ENCODE measurements at places on chromosomes 2 and 18.

DNA sequence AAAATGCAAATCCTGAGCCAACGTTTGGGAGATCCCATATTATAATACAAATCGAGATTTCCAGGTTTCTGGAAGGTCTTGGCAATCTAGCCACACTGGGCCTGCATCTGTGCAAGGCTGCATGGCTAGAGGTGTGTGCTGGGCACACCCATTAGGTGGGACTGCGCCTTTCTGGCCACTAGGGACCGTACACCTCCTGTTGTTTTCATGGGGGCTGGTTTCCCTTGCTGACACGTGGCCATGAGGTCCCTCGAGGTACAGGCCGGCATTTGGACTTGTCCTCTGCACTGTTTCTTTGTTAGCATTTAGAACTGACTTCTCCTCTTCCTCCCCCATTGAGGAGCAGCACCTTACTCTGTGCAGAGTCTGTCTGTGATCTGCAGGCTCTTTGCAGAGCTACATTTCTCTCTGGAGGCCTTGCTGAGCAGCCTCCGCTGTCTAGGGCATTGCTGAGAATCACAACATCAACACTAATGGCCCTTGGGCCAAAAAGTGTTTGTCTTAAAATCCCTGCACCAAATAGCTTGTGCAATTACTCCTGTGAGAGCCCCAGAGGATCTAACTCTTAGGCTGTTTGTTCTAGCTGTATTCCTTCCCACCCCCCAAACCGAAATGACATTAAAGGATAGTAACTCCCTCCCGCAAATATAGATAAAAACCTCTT lies 131.2 kb downstream of the NEDD4L start:
- DNase-seq, result no peak

GRCh38 chr2:218444692-218445357 lies 25.9 kb downstream of the VIL1 start:
- no peak for DNase-seq

GRCh38 chr2:85409845-85410583 lies at the start of gene CAPG:
Gene CAPG, minus strand, starts transcription at chr2:85410366. Its CDS starts 8,221 bp downstream, at chr2:85402145.
- DNase-seq, result peak; percentile 65

DNA sequence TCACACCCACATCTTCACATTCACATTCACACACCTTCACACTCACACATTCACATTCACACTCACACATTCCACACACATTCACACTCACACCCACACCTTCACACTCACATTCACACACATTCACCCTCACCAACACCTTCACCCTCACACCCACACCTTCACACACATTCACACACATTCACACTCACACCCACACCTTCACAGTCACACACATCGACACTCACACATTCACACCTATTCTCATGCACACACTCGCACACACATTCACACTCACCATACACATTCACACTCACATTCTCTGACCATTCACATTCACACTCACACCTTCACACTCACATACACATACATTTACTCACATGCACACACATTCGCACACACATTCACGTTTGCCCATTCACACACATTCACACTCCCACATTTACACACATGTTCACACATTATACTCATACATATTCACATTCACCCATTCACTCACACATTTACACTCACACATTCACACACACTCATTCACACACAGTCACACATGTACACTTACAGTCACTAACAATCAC lies 62.7 kb downstream of the BIN1 start:
- no peak for DNase-seq

DNA sequence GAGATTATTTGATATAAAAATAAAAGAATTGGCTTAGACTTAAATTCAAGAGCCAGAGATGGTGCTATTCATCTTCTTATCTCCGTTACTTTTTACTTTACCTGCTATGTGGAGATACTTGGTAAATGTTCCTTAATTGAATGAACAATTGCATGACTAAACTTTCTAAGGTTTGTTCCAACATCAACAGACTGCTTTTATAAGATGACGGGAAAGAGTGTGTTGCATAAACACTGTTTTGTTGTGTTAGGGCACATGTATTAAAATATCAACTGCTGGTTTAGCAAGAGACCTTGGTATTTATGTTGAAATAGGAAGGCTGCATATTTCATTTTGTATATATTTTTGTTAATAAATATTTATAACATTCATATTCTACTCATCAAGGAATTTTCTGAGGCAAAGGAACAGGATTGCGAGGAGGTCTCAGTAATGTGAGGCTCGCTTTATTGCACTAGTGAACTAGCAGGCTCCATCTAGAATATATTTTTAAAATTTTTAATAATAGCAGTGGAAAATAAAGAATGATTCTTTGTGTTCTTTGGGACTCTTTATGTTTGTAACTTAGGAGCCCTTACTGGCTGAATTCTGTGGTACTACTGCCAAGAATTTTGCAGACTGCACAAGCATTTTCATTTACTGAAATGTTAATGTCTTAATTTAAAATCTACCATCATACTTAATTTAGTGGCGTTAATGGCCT lies 10.7 kb upstream of the NFE2L2 start:
- no peak for DNase-seq

DNA sequence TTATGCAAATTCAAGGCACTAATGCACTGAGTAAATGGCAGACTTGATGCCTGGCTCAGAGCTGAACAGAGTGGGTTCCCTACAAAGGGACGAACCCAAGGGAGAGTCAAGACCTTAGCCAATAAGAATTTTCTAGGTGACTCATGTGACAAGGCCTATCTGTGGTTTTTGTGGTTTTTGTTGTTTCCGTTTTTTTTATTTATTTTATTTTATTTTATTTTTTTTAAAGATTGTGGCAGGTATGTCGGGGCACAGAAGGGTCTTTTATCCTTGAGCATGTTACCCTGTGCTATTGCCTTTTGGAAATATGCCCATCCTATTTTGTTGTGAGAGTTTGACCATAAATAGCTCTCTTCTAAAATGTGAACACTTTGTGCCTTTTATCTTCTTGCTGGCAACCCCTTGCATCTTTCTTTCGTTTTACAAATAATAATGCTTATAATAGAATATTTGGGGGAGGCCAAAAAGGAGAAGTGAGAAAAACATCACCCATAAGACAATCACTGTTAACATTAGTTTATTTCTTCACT lies 113.4 kb upstream of the AQP4 start:
- DNase-seq, result peak; percentile 32

GRCh38 chr2:32614084-32614483 lies 13.8 kb upstream of the TTC27 start:
- no peak for DNase-seq

DNA sequence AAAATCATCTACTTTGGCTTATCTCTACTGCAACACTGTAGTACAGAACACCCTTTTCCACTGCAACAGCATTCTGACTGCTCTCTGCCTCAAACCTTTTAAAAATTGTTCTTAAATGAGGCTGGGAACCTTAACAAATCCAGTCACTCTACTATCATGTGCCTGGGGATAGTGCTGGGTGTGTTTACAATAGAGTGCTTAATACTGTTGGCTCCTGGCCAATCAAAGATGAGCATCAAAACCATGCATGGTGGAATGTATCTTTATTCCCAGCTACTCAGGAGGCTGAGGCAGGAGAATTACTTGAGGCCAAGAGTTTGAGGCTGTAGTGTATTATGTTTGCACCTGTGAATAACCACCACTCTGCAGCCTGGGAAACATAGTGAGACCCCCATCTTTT lies 7.4 kb downstream of the ANKAR start:
- DNase-seq, result no peak

DNA sequence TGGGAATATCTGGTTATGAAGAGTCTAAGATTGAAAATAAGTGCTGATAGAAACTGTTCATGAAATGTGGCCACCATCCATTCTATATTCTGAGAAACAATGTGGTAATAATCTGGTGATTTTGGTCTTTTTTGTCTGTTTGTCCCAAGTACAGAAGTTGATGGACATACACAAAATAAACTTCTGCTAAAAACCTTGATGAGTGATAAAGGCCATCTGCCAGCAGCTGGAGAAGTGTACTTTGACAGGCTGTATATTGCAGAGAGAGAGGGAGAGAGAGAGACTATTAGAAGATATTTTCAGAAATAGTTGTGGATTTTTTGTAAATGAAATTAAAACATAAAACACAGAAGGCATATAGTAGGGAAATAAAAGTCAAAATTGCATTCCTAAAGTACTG lies 96.9 kb upstream of the NABP1 start:
- DNase-seq, result no peak

DNA sequence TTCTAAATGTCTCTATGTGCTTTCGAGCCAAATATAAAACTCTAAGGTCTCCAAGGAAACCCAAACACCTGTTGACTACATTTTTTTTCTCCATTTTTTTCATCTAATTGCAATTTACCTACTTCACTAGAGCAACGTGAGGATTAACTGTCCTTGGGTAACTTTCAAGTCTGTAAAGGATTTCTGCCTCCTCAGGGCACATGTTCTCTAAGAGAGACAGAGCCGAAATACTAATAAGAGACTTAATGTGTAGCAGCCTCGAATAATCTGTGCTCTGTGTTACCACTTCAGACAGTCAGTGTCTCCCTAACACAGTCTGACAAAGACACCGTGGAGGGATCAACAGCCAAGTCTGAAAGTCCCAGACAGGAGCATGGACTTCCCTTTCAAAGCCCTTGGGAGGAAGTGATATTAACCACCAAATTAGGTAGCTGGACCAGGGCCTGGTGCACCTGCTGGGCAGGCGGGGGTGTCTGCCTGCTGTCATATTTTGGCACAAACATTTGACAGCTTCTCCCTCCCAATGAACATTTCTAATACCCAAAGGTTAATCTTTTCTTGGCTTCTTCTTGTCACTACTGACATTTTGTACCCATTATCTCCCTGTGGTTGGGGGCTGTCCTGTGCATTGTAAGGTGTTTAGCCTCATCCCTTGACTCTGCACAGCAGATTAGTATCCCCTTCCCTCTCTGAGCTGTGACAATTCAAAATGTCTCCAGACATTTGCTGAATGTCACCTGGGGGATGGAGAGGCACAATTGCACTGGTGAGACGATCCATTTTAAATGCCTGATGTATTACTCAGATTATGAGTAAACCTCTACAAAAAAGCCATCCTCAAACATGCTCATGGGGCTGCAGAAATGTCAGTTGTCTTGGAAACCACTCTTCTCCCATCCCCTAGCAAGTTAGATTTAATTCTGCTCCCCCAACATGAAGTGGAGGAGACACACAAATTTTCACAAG lies 45.7 kb upstream of the LYPD1 start:
- peak; percentile 24 for DNase-seq

DNA sequence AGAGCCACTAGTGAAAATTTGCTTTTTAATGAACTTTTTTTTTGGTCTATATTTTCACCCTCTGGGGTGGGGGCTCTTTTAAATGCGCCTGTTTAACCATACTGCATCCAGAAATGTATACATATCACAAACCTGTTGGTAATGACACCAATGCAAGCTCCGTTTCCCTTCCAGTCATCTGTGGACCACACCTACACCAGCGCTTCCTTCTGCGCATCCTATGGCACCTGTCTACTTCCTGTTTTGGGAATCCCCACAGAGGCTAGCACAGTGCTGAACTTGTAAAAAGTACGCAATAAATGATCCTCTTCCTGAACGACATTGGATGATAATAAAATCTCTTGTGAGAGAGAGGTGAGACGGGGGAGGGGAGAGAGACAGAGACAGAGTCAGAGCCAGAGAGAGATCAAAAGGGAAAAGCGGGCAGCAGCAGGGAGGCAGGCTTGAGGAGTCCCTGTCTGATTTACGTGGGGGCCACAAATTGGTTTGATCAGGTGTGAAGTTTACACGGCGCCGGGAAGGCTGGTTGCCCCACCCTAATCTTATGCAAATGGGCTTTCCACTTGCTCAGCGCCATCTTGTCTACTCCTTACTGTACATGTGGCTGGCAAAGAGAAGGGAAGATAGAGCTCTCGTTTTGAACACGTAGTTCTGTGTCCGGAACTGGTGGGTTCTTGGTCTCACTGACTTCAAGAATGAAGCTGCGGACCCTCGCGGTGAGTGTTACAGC lies 38.1 kb upstream of the SLC38A11 start:
- no peak for DNase-seq

DNA sequence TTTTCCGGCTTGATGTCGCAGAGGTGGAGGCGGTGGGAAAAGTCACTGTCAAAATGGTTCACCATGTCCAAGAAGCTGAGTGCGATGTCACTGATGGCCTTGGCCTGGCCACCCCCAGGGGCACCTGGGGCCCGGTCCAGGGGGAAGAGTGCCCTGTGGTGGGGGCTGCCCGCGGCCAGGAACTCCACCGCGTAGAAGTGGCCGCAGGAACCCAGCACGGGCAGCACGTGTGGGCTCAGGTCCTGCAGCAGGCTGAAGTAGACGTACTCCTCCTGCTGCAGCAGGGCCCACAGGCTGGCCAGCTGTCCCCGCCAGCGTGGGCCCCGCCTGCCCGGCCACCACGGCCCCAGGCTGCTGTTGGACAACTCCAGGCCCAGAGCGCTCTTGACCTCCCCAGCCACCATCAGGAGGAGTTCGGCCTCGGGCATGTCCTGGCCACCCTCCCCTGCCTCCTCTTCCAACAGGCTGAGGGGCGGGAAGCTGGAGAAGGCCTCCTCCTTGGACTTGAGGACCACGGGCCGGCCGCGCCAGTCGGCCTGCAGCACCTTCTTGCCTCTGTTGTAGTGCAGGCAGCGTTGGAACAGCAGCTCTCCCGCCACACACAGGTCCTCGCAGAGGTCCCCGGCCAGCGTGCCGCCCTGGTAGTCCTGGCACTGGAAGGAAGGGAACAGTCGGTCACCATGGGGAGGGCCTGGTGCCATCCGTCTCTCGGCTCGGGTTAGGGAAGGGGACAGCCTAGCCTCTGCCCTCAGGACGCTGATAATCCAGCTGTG lies 10.3 kb downstream of the DIPK1C start:
- DNase-seq, result no peak

GRCh38 chr2:72114693-72115051 lies 33.0 kb downstream of the CYP26B1 start:
- no peak for DNase-seq

- DNase-seq, result peak; percentile 80
These were observed 114.1 kb downstream of the BCL11A start for GRCh38 chr2:60439219-60439974.

- no peak for DNase-seq
These were observed 117.6 kb downstream of the BCL2L11 start for GRCh38 chr2:111238296-111238695.

- no peak for DNase-seq
These were observed 240.3 kb downstream of the HDAC4 start for GRCh38 chr2:239160226-239161143.

DNA sequence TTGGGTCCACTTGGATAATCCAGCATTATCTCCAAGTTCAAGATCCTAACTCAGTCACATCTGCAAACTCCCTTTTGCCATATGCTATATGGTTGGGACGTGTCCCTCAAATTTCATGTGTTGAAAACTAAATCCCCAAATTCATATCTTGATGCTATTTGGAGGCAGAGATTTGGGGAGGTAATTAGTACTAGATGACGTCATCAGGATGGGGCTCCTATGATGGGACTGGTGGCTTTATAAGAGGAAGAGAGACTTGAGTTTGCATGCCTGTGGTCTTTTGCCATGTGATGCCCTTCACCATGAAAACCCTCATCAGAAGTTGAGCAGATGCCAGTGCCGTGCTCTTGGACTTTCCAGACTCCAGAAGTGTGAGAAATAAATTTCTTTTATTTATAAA lies 16.8 kb upstream of the SMAD4 start:
- DNase-seq, result no peak
